ENCODE measurements at places on chromosomes 2 and 18.
A peak's percentile ranks its signal among the peaks of the same experiment; 100 is the strongest.

DNA sequence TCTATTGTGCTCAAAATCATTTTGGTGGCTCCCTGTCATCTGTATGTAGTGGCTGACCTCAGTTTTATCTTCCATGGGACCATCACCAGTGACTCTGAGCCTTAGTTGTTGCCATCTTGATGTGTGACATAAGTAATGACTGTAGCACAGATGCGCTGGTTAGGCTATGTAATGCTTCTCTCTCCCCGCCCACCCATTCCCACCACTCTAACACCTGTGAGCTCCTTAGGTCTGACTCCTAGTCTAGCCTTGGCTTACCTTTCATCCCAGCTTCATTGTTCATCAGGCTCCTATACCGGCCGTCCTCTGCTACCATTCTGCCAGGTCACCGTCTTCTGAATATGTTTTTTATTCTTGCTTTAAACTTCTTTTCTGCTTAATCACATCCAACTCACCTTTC is 17.2 kb downstream of the MYO1B start:
- DNase-seq: no peak

DNA sequence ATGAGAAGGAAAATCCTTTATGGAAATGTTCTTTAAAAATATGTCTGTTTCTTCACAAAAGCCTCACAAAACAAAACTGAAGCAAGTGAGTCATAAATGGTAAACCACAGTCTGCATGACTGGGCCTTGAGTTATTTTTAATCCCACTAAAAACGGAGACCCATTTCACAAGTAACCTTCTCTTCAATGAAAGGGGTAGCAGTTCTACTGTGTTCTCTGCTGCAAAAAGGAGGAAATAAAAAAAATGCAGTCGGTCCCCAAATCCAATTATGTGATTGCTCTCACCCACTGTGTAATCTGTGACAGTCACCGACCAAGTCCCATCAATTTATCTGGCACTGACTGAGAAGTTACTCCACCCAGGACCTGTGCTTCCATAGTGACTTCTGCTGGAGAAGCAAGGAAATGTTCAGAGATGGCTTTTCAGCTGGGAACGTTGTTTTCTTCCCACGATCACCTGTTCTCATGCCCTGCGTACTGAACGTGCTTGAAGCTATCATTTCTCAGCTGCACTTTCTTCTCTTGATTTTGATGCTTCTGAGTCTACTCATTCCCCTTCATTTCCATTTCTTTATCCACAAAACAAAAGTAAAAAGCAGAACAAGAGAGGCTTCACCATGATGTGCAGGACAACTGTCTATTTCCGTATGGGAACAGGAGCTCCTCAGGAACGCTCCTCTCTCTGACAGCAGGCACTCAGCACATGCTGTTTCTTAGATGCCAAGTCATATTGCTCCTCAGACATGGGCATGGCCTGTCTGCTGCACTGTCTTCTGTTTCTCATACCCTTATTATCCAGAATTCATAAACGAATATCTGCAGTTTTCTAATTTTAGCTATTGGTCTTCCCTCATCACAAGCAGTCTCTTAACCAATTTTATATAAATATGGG is 80.0 kb upstream of the TMEM200C start:
- peak; percentile 70 for DNase-seq

GRCh38 chr2:168731002-168731401 is 71.4 kb upstream of the NOSTRIN start:
- DNase-seq: no peak

DNA sequence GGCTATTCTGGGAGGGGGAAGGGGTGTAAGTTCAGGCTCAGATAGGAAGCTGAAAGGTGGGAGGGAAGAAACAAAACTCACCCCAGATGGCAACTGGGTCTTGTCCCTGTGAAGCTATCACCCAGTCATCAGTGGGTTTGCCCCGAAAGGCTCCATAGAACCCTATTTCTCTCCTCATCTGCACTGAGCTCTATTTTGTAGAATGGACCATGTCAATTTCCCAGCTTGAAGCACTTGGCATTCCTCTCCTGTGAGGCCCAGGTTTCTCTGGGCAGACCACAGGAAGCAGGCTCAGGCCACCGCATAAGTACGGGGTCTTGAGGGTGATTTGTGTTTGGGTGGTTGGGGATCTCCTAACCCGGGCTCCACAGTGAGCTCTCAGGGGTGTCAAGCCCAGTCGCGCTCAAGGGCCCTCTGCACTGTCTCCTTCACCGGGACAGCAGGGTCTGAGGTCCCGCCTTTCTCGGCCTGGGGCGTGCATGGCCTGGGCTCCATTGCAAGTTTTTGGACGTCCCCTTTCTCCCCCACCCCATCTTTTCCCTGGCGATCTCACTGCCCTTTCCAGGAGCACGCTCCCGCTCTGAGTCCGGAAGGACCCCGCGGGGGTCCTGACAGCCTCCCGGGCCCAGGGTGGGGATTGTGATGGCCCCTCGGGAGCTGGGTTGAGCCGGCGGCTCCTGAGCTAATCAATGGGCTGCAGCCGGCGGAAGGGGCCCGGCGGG is 27.3 kb upstream of the NOTO start:
- no peak for DNase-seq

- DNase-seq: peak; percentile 50
Observed at GRCh38 chr2:150971910-150972309, 289.8 kb downstream of the RBM43 start.

DNA sequence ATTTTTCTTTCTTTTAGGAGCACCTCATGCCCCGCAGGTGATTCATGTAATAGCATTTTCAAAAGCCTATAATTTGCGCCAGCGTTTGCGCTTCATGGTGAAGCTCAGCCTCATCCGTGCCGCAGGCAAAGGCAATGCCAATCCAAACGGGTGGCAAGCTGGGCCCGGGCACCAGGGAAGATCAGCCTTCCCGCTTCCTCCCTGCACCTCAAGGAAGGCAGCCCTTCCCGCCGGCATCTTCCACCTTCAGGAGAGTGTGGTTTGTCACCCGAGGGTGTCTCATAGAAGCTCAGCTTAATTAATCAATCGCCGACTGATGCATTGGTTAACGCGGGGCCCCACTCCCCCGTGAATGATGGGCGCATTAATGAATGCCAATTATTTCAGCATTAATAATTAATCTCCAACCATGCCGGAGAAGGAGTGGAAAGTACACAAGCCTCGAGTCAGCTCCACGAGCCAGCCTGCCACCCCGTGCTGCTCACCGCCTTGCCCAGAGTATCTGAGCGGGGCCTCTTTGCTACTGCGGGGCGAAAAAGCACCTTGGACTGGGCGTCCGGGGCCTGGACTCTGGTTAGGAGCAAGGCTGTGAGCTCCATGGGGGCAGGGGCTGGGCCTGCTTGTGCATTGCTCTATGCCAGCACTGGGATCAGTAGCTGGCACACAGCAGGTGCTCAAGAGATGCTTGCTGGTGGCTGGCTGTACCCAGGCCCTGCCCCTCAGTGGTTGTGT is 13.0 kb downstream of the INHBB start:
- DNase-seq: no peak

DNA sequence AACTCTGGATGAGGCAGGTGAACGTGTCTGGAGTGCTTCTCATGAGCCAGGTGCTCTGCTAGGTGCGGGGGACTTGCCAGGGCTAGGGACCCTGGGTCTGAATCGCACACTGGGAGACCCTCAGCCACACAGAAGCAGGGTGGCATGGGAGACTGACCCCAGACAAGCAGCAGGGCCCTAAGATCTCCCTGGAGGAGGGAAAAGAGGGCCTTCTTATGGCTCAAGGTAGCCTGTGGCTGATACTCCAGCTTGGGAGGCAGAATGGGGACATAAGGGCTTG is 12.8 kb upstream of the CIB4 start:
- DNase-seq: no peak

GRCh38 chr2:16713011-16713423 is 47.4 kb upstream of the CYRIA start:
- peak; percentile 3 for DNase-seq

DNA sequence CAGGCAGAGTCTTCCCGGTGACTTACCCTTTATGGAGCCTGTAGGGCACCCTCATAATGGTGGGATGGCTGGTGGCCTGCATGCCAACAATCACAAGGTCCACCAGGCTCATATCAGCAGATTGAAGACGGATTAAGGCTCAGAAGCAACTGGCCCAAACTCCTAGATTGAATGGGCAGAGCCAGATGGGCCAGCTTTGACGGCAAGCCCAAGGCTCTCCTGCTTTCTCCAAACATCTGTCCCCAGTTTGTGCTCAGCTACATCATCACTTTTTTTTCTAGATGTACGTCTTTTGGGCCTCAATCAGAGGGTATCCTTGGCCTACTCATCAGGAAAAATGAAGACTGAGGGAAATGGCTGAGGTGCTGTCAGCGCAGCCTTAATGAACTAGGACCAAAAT is 114.6 kb downstream of the VIT start:
- DNase-seq: no peak

GRCh38 chr2:69494126-69494525 is 56.9 kb upstream of the NFU1 start:
- no peak for DNase-seq

DNA sequence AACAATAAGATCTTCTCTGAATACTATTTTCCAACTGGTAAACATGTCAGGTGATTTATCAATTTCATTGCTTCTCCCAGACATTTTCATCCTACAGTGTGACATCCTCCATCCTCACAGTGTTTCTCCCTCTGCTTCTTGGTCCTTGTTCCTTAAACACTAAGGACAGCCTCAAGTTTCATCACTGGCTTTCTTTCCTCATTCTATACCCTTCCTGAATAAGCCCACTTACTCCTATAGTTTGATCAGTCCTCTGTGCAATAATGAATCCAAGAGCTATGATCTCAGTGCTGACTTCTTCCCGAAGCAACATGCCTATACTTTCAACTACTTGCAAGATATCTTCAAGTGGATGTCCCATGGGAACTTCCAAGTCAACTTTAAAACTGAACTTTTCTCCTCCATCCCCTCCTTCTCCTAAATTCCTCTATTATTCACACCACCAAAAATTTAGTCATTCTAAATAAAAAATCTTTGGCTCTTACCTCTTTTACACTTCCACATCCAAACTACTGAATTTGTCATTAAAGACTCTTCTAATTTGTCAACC is 87.6 kb downstream of the FAM228A start:
- no peak for DNase-seq

GRCh38 chr2:39091543-39091942 is 29.3 kb downstream of the SOS1 start:
- DNase-seq: no peak

- DNase-seq: peak; percentile 42
Observed at GRCh38 chr2:187989925-187990623, 301.6 kb upstream of the GULP1 start.

- DNase-seq: no peak
Observed at GRCh38 chr2:172408143-172408766, 19.1 kb upstream of the ITGA6 start.

GRCh38 chr2:15369129-15369528 is 192.0 kb downstream of the NBAS start:
- DNase-seq: no peak

DNA sequence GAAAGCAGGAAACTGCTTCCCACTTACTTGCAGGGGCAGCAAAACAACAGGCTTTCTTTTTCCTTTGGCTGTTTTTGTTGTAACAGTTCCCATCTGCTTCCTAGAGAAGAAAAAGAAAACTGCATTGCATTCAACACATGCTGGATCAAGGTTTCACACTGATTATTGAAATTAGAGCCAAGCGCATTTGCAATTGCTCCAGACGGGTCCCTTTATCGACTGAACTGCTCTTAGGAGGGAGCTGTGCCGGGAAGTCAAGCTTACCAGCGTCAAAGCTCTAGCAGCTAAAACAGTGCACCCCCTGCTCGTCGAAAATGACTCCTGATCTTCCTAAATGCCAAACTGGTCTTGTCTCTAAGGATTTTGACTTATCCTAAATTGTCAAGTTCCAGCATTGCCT is 164.0 kb upstream of the SESTD1 start:
- no peak for DNase-seq

- DNase-seq: peak; percentile 41
Observed at GRCh38 chr2:75416420-75417342, 144.1 kb downstream of the EVA1A start.

DNA sequence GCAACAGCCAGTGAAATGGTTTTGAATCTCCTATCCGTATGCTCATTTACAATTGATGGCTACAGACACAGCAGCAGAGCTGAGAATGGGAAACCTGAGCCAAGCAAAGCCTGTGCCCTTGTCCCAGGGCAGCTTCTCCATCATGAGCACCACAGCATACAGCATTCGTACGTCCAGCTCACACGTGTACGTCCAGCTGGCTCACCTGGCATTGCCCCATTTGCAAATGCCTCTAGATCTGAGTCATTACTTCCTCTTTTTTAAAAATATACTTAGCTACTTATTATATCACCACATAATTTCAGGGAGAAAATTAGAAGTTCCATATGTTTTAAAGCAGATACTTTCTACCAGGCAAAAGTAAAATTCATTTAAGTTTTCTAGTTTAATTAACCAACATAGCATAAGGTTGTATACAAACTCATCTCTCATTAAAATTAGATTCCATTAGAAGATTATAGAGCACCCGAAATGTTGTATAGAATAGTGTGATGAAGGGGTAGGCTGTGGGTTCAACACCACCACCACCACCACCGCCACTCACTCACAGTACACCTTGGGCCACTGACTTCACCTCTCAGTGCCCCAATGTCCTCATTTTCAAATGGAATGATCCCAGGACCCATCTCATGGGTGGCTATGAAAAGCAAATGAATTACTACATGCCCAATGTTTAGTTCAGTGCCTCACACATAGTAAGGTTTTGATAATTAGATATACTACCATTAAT is 31.4 kb upstream of the TMEM177 start:
- DNase-seq: peak; percentile 38

GRCh38 chr2:40516604-40517003 is 64.7 kb upstream of the SLC8A1 start:
- DNase-seq: peak; percentile 10

DNA sequence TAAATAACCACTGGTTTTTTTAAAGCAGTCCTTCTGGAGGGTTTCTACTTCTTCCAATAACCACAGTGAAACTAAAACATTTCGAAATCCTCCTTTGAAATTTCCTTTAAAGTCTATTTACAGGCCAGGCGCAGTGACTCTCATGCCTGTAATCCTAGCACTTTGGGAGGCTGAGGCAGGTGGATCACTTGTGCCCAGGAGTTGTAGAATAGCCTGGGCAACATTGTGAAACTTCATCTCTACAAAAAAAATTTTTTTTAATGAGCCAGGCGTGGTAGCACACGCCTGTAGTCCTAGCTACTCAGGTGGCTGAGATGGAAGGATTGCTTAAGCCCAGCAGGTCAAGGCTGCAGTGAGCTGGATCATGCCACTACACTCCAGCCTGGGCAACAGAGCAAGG is 15.2 kb downstream of the KIDINS220 start:
- DNase-seq: no peak

DNA sequence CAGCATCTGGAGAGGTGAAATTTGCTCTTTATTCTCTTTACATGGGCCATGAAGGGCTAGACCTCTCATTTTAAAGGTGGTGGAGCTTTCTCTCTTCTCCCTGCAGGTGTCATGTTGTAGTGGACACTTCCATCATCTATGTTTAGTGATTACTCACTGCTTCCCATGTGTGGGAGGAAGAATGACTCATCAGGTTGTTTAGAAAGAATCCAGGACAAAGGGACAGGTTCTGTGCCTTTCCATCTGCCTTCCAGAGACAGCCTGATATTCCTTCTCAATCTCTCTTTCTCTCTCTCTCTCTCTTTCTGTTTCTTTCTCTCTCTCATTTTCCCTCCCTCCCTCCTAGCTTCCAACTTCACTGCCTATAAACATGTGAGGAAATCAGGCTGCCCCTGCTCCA is 38.7 kb downstream of the SCG2 start:
- peak; percentile 92 for DNase-seq

- DNase-seq: no peak
Observed at GRCh38 chr2:162908567-162908966, 70.0 kb upstream of the KCNH7 start.

GRCh38 chr2:149536649-149537048 is 50.9 kb downstream of the MMADHC start:
- no peak for DNase-seq

Measured in kidney tubule cell (primary cell).